ENCODE measurements at places on chromosomes 2 and 18.

DNA sequence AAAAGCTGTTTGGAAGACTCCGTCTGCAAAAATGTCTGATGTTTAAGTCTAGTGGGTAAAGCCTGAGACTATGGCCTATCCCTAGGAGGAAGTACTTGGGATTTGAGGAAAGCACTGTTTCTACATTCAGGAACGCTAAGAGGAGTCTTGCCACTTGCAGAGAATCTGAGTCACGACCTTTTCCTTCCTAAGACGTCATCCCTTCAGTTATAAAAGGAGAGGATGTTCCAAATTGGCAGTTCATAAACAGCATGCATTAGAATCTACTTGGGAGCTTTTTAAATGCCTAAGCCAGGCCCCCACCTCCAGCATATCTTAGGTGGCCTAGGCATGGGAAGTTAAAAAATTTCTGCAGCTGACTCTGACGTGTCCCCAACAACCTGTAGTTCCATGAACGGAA, 125.9 kb downstream of the TTC32 start:
- DNase-seq, result no peak

- no peak for DNase-seq
These were observed 46.3 kb upstream of the RALBP1 start for GRCh38 chr18:9428862-9429661.

- DNase-seq, result no peak
These were observed 250.3 kb upstream of the EPHA4 start for GRCh38 chr2:221822416-221822815.

DNA sequence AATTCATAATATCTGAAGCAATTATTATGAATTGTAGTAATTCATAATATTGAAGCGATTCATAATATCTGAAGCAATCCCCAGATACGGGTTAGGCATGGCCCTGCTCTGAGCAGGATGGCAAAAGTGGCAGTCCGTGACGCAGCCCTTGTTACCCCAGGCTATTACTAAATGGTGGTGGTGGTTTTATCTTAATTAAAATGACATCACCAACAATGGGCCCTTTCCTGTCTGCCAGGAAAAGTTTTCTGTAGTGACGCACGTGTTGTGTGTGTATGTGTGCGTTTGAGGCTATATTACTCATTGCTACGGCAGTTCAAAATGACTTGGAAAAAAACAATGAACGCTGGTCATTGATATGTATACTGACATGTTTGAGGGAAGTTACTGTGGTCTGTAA, 10.6 kb upstream of the MOCOS start:
- no peak for DNase-seq

DNA sequence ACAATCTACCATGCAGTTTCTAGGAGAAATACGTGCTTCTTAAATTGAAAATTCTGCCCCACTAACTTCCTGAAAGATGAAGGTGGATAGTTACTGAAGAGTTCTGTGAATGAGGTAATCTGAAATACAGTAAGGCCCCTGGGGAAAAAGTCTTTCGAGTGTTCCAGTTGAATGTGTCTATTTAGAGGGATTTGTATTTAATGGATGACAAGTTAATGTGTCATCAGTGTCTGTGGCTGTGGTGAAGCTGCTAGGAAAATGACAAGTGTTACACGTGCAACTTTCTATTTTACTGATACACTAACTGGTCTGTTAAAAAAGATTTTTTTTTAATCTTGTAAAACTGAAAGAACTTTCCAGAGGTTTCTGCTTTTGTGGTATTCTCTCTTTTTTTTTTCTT, 384.6 kb downstream of the STK39 start:
- peak; percentile 11 for DNase-seq

DNA sequence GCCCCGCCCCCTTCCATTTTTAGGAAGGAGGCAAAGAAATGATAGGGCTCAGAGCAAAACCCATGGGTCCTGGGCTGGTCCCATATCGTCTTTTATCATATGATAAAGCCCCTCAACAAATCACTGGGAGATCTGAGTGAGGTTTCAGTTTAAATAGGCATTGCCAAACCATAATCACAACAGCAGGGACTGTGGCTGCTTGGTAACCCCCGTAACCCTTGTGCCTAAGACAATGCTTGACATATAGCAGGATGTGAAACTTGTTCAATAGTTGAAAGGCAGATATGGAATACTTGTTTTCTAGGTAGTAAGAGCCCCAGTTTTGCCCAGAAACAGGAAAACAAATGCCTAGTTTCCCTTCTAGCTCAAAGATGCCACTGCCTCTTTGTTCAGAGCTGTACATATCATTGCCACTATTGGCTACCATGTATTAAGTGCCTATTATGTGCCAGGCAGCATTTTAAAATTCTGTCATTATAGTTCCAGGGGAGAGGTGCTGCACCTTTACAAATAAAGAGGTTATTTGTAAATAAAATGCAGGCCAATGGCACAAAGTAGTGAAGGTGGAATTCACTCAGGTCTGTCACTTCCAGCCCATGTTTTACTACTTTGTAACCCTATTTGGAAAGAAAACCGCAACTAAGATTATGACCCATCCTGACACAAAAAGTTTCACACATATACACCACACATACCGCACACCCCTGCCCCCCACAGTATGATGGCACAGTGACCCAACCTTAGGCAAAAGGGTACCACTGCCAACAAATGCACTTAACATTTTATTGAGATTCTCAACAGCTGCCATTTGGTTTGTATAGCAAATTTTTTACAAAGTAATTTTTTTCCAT, 14.2 kb downstream of the NAGK start:
- no peak for DNase-seq

Data from H54 (cell line).